NCI-H2029 (cell line): ENCODE measurements at places on chromosomes 6 and 20.

- DNase-seq: no peak
These were observed 17.2 kb downstream of the ZDHHC14 start for GRCh38 chr6:157398151-157398550.

GRCh38 chr6:3361312-3362037 is 95.4 kb downstream of the SLC22A23 start:
- DNase-seq: no peak

DNA sequence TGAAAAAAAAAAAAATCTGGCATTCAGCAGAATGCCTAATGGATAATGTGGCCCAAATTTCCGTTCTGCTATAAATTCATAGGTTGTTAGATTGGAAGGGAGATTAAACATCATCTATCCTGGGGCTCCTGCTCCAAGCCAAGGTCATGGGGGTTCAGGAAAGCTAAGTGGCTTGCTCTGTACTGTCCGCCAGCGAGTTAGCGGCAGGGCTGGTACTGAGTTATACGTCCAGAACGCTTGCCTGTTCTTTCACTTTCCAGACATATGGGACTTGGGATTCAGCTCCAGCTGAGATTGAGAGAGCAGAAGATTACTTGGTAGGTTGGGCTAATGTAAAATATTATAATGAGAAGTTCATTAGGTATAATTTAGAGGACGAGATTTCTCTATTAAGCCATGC is 858 bp downstream of the RWDD1 start:
- peak; percentile 90 for DNase-seq

- peak; percentile 1 for DNase-seq
These were observed 829.3 kb upstream of the CITED2 start for GRCh38 chr6:140203661-140204147.

- no peak for DNase-seq
These were observed 172.9 kb downstream of the LAMA2 start for GRCh38 chr6:129055796-129056195.

GRCh38 chr6:121697921-121698320 is 262.5 kb downstream of the GJA1 start:
- no peak for DNase-seq

- no peak for DNase-seq
These were observed 9.4 kb downstream of the CTNNBL1 start for GRCh38 chr20:37703035-37703845.

GRCh38 chr6:30880698-30881252 is 3.5 kb upstream of the DDR1 start:
- no peak for DNase-seq

- DNase-seq: peak; percentile 78
These were observed 1.3 kb upstream of the CNKSR3 start for GRCh38 chr6:154511791-154512190.

- DNase-seq: peak; percentile 98
These were observed 162.3 kb downstream of the TPBG start for GRCh38 chr6:82525775-82526495.

DNA sequence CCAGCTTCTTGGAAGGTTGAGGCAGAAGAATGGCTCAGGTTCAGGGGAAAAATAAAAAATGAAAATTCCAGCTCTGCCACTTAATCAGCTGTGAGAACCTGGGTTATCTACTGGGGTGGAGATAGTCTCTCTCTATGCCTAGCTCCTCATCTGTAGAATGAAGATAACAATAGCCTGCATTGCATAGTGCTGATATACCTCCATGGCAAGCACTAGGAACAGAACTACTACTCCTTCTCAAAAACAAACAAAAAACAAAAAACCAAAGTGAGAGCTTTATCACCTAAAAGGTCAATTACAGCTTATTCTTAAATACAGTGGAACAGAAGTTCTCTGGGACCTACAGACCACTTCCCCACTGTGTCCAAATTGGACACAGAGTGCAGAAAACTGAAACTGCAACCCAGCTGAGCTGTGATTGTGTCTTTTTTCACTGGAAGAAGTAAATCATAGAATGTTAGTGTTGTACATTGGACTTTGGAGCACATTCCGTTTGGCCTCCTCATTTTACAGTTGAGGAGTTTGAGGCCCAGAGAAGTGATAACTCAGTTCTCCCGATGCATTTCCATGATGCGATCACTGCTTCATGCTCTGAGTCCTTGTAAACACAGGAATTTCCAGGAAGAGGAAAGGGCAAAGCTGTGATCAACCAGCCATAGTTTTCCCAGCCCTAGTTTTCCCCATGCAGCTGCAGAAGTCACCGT is 23.3 kb downstream of the MTFR2 start:
- no peak for DNase-seq

DNA sequence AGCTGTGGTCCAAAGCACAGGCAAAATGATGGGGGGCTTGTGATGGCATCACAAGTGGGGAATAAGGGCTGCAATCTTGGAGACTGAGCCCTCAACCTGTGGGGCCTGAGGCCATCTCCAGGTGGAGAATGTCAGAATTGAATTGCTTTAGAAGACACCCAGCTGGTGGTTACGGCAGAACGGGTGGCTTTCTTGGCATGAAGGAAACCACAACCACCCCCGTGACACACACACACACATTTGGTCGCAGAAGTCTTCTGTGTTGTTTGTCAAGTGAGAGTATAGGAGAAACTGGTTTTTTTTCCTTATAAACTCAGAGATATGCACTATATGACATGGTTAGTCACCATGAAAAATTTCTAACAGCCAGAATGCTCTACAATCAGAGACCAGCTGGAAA is 139.5 kb upstream of the CDH4 start:
- DNase-seq: no peak

DNA sequence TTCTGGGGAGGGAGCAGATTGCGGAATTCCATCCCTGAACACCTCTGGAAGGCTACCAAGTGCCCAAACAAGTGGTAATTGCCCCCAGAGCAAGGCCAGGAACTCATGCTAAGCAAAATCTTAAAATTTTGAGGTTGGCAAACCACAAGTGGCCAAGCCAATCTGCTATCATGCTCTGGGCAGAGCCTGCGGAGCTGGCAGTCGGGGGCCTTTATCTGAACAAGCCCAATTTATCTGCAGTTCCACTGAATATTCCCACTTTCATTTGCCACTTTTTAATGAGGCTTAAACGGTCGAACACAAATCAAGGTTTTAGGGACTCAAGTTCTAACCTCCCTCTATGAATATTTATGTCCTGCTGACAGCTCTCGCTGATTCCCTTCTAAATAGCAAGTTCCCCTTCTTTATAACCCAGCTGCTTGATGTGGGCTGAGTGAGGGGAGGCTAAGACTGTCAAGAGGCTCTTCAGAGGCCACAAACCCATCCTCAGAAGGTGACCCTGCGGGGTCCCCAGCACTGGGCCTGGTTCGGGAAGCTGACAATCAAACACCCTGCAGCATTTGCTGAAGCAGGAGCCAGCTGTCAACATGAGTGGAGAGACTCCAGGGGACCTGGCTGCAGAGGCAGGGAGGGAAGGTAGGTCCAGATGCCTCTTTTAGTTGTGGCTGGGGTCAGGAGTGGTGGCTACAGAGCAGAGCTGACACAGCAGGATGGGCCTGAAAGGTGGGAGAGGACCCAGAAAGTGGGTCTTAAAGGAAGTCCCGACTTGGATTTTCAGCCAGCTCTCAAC is 11.9 kb downstream of the CCDC167 start:
- DNase-seq: no peak

DNA sequence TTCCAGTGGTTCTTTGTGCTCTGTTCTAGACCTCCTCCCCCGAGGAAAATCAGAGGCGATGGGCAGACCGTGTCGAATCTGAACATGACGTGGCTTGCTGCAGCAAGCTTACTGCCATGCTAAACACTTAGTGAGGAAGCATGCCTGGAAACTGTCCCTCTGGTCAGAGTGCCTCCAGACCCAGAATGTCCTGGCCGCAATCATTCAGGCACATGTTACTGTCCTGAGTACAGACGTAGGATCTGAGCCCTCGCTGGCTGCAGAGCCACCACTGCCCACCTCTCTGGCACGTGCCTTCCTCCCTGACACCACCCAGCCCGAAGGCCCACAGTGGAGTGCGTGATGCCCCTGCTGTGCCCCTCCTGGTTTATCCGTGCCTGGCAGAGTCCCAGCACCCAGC is 163.6 kb downstream of the SYNDIG1 start:
- no peak for DNase-seq

DNA sequence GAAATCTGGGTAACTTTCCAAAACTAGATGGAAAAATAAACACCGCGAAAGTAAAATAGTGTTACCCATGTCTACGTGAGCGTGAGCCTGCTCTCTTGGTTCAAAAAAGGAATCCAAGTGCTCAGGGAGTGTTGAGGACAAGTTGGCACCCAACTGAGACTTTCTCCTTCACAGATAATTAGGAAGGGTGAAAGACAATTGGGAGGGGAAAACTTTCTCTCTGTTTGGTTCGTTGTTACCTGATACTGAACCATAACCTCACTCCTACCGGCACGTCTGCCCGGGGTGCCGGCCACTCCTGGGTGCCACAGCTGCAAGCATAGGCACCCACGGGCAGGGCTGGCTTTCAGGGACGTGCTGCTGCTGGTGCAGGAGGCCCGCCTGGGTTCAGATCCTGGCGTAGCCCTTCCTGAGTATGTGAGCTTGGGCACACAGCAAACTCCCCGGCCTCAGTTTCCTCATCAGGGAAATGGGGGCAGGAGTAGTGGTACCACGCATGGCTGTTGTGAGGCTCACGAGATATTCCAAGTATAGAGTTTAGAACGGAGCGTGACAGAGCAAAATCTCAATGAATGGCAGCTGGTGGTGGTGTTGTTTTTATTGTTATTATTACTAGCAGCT is 38.2 kb upstream of the PMEPA1 start:
- DNase-seq: no peak

DNA sequence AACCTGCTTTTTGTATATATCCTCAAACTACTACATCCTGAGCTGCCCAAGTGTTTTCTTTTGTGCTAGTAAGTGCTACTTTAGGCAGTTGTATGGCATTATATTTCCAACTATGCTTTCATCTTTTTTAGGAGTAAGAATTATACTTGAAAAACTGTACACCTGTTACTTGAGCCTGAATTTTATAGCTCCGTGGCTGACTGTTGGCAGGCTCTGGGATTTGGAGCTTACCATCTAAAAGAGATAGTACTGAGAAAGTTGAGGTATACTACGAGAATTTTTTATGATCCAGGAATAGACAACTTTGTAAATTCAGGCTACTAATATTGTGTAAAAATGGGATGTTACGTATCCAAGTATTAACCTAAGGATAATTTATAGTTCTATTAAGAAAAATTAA is 32.4 kb downstream of the RNF217 start:
- DNase-seq: peak; percentile 6

DNA sequence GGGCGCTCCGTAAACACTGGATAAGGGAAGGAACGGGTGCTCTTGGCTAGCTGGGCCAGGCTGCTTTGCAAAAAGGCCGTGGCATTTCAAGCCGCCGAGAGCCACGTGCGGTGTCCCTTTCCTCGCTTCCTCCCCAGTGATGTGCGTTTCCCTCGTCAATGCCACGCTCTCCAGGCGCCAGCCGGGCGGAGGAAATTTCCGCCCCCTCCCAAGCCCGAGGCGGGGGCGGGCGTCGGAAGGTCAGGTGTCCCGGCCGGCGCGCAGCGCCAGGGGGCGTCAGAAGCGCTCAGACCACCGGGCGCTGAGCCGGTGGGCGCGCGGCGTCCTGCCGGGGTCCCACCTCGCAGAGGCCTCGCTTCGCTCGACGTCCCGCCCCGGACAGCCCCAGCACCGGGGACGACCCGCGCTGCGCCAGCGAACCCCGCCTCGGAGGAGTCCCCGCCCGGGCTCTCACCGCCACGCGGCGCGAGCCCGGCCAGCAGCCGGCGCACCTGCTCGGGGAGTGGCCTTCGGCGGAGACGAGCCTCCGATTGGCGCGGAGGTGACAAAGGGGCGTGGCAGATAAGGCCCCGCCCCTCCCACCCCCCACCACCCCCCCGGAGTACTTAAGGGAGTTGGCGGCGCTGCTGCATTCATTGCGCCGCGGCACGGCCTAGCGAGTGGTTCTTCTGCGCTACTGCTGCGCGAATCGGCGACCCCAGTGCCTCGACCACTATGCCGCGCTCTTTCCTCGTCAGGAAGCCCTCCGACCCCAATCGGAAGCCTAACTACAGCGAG is at the start of gene SNAI1:
SNAI1 (plus strand) TSS at position 635 of the 777 bp plus-strand sequence; CDS start at position 715, 80 bp downstream.
- peak; percentile 86 for DNase-seq

GRCh38 chr20:62043131-62043914 is 22.4 kb downstream of the TAF4 start:
- DNase-seq: no peak

- no peak for DNase-seq
These were observed 15.4 kb downstream of the FBXL4 start for GRCh38 chr6:98932381-98932780.

- peak; percentile 69 for DNase-seq
These were observed 187.2 kb downstream of the LRFN2 start for GRCh38 chr6:40399888-40400457.
